ENCODE measurements at places on chromosomes 16 and 17.

- peak; percentile 12 for DNase-seq
Observed at GRCh38 chr16:71467810-71468209, 5.8 kb upstream of the ZNF23 start.

- DNase-seq, result no peak
Observed at GRCh38 chr16:54210452-54211125, 76.0 kb downstream of the IRX3 start.

DNA sequence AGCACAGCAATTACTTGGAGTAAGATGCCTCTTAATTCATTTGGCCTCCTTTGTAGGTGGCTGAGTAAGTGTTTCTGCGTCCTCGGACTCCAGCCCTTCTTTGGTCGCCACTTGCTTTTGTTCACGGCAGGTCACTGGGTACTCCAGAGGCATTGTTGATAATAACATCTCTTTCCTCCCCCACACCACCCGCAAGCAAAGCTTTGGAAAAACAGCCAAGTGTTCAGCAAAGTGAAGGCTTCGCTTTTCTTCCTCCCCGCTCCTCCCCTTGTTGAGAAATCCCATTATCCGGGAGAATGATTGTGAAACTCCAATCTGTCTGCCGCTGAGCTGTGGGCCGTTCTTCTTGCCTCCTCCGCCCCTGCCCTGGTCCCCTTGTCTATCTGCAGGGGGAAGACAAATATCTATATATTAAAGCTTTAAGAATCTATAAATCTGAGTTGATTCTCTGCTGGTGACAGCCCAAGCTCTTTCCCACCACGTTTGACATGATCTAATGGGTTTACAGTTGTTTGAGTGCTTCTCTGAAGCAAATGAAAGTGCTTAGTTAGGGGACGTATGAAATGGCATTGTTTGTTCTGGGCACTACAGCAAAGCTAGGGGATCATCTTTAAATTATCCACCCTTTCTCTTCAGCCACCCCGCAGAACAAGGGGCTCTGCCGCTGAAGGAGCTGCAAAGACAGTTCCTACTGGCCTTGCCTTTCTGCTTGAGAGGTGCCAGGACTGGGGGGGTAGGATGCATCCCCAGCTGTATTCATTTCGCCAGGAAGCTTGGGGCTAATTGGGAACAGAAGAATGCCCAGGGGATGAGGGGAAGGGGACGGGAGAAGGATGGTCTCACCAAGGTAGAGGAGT is 167.1 kb downstream of the CCDC182 start:
- DNase-seq, result no peak

DNA sequence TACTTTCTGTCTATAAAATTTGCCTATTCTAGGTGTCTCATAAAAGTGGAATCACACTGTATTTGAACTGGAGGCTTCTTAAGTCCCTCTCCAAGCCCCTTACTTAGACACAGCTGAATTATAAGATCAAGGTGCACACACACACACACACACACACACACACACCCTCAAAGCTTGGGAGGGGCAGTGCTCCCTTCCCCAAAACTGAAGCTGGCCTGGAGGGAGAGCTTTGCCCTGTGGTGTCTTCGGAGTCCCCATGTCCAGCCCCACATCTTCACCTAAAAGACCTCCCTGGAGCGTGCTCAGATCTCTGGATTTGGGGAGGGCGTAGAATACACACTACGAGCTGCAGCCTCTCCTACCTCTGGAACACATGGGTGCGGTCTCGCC is 828 bp downstream of the EMP2 start:
- DNase-seq, result no peak

GRCh38 chr16:52101246-52101645 is 445.7 kb downstream of the TOX3 start:
- no peak for DNase-seq

- no peak for DNase-seq
Observed at GRCh38 chr16:13756411-13757140, 163.4 kb upstream of the ERCC4 start.

- peak; percentile 63 for DNase-seq
Observed at GRCh38 chr17:7219812-7220592, at the start of the genes ACADVL and DLG4. TSS of gene ACADVL (plus strand) at chr17:7219938. CDS start at chr17:7219985, 47 bp downstream. TSS of gene DLG4 (minus strand) at chr17:7219836.

DNA sequence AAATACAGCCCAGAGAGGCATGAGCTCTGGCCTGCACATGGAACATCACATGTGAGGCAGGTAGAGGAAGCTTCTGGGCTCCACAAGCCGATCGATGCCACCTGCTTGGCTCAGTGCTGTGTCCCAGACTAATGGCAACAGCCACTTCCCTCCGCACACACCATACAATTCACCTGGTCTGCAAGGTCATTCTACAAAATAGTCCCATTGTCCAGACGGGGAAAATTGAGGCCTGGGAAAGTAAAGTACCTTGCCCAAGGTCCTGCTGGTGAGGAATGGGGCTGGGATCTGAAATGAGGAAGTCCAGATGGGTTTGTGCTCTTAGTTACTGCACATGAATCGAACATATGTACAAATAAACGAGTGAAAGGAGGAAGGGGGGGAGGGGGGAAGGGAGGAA is 88.0 kb downstream of the LITAF start:
- DNase-seq, result no peak

GRCh38 chr17:66398617-66399016 is 96.2 kb downstream of the PRKCA start:
- DNase-seq, result no peak

GRCh38 chr16:80580109-80580832 is 39.5 kb downstream of the DYNLRB2 start:
- peak; percentile 22 for DNase-seq

DNA sequence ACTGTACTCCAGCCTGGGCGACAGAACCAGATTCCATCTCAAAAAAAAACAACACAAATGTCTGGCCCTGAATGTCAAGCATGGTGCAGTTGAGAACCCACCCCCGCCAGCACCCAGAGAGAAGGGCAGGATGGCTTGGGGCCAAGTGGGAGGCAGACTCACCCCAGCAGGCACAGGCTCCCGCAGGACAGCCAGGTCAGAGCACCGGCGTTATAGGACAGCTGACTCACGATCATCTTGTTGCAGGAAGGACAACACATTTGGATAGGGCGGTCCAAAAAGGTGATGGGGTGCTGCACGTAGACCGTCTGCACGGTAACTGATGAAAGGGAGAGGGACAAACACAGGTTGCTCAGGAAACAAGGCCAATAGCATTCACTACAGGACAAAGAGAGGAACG is 33.3 kb downstream of the LITAF start:
- no peak for DNase-seq

DNA sequence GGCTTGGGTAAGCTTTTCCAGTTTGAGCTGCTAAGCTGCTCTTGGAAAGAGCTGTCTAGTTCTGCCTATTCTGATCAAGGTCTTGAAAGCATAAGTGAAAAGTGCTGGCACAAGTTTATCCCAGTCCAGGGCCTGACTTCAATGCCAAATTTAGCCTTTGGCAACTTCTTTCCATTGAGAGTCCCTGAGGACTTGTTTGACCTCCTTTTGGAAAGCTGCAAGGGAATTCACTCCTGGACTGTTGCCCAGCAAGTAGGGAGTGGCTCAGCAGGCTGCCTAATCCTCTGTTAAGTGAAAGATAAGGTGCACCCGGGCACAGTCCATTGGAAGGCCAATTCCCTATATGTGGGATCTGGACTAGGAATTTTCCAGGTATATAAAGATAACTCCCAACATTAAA is 16.0 kb upstream of the TANC2 start:
- no peak for DNase-seq

DNA sequence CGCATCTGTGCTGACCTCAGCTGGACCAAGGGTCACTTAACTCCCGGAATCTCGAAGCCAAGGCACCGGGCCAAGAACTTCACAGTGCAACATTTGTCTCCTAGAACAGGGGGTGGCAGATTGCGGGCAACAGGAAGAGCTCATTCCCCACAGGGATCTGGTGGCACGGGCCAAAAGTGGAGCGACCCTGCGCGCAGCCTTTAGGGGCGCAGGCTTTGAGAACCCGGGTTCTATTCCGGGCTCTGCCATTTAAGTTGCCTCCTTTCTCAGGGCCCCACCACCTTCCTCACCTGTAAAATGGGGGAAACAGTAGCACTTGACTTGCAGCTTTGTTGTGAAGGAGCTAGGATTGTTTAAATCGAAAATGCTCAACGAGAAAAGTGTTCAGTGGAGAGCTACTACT is 651 bp downstream of the SHMT1 start:
- DNase-seq, result no peak
